NCI-H774 (cell line): ENCODE measurements at places on chromosomes 4 and X.

DNA sequence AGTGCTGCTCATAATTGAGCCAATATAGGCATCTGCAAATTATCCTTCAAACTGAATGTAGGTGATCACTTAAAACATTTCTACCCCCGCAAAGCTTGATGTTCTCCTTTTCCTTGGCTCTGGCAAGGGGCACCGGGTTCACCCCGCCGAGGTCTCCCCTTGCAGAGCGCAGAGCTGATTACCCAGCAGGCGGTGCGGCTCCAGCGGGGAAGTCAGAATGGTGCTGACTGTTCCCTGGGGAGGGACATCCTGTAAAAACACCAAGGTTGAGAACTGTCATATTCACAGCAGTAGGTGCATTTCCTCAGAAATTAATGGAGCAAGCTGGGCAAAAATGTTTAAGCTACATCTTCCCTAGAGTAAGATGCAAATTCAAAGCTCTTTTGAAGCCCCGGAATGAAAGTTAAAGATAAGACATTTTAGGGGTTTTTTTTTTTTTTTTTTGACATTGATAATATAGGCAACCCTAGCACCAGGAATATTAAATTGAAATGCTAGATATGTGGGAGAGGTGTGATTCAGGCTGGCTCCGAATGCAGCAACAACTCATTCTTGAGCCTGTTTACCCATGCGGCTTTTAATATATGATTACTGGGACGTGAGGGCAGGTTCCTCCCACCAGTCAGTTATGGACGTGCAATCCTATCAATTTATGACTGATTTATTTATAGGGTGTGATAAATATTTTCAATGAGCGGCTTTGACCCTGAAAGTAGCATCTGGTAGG lies 767.3 kb upstream of the TENM3 start:
- no peak for DNase-seq

DNA sequence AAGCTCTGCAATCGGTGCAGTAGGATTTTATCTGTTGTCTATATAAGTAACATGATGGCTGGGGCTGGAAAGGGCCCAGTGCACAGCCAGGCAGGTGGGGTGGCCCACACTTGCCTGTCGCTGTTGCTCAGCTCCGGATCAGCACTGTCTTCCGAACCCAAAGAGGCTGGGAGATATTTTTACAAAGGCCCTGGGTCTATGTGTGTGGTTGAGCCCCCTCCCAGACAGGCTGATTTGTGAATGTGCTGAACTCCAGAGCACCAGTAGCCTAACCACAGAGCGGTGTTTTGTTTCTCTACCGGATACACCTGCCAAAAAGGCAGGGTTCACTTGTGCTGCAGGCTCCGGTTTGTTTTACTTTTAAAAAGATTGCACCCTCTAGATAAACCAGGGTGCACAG lies 33.5 kb upstream of the CHRNA9 start:
- DNase-seq: no peak

DNA sequence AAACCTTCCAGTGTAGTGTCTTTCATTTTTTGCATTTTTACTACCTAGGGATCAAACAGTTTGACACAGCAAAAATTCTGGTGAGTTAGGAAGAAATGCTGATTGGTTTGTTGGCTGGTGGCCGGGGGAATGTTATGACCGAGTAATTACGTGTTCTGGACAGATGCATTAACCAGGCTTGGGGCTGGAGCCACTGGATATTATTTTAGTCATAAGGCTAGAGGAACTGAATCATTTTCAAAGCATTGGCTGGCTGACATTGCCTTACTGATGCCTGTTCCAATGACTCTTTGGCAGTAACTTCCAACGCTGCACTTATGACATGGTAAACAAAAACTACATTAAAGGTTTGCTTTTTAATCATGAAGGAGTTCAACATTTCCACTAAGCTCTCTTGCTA lies 84.6 kb downstream of the FBXO8 start:
- DNase-seq: no peak

- DNase-seq: no peak
Observed at GRCh38 chr4:109554971-109555370, 5.1 kb upstream of the MCUB start.

DNA sequence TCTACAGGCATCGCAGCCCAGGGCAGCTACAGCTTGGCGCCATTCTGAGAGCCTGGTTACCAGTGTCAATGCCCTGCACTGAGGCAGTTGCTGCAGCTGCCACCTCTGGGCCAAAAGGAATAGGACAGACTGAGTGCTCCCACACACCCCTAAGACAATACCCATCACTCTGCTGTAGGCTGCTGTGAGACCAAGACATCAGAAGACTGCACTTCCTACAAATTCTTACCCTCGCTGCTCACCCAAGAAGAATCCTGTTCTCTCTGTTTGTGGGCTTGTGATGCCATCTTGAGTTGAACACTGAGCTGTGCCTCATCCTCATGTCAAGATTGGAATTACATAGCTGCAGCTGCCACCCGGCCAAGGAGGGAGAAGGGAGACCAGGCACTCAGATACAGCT lies 1847.0 kb upstream of the PCDH10 start:
- no peak for DNase-seq

DNA sequence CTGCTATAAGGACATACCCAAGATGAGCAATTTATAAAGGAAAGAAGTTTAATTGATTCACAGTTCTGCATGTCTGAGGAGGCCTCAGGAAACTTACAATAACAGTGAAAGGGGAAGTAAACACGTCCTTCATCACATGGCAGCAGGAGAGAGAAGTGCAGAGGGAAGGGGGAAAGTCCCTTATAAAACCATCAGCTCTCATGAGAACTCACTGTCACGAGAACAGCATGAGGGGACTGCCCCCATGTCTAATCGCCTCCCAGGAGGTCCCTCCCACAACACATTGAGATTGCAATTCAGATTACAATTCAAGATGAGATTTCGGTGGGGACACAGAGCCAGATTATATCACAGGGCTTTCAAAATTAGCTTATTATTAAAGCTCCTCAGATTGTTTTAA lies 209.5 kb upstream of the PPP3CA start:
- DNase-seq: no peak

DNA sequence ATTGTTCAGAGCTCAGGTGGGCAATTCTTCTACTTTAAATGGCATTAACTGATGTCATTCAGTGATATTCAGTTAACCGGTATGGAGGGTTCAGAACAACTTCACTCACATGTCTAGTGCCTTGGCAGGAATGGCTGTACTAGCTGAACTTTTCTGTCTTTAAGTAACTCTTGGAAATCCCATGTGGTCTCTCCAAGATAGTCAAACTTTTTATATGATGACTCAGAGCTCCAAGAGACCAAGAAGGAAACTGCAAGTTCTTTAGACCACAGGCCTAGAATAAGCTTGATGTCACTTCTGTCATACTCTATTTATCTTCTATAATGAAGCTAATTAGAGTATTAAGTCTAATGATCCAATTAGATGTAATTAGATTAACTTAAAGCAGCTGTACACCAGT lies 24.9 kb downstream of the LHFPL1 start:
- DNase-seq: no peak

DNA sequence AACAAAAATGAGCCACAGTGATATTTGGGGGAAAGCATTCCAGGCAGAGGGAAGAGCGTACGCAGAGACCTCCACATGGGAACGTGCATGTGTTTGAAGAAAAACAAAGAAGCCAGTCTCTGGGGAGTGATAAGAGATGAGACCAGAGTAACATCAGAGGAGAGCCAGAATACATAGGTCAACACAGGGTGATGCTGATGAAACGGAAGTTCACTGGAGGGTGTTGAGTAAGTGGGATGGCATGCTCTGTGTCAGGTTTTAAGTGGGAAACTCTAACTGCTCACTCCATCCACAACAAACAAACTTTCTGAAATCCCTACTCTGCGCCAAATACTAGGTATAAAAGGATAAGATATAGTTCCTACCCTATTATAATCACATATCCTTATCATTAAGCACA lies 110.0 kb downstream of the ARHGAP6 start:
- DNase-seq: no peak

- DNase-seq: no peak
Observed at GRCh38 chr4:146949559-146949958, 3.9 kb upstream of the TTC29 start.

DNA sequence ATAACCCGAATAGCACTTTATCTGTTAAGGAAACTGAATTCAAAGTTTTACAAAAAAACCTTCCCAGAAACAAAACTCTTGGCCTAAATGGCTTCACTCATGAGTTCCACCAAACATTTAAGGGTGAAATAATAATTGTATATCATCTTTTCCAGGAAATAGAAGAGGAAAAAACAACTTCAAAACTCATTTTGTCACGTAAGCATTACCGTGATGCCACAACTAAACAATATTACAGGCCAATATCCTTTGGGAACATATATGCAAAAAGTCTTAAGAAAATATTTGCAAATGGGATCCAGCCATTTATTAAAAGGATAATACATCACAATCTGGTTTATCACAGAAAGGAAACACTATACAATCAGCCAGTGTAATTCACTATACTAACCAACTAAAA lies 130.1 kb upstream of the MAB21L2 start:
- DNase-seq: no peak

- DNase-seq: no peak
Observed at GRCh38 chr4:79913581-79913980, 159.4 kb downstream of the ANTXR2 start.

- no peak for DNase-seq
Observed at GRCh38 chr4:112377171-112377570, 80.0 kb downstream of the ALPK1 start.

- no peak for DNase-seq
Observed at GRCh38 chrX:96909291-96909690, 25.6 kb downstream of the RPA4 start.

DNA sequence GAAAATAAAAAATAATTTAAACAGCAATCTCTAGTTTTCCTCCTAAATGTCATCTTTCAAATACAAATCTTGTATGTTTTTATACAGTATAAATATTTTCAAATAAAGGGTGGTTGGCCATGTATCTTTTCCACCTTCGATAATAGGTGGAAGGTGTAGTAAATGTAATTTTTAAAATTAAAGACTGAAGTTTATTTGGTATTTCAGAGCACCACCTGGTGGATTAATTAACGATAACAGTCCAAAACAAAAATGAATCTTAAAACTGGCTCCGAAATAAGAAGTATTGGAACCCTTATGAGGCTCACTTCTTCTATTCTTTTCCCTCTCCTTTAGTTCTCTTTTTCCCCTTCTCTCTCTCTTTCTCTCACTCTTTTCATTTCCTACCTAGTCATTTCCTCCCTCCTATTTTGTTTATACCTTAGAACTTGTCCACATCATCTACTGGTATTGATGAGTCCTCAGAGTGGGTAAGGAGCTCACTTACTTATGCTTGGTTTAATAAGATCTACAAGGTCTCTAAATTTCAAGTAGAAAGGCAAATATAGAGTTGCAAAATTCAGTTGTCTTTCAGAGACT lies 82.9 kb upstream of the EXOC1L start:
- DNase-seq: no peak

GRCh38 chr4:146329050-146329716 lies 114.8 kb downstream of the REELD1 start:
- DNase-seq: no peak

GRCh38 chr4:182717788-182718583 lies 199.2 kb downstream of the DCTD start:
- no peak for DNase-seq

- no peak for DNase-seq
Observed at GRCh38 chr4:67918428-67918827, 34.6 kb upstream of the TMPRSS11D start.

DNA sequence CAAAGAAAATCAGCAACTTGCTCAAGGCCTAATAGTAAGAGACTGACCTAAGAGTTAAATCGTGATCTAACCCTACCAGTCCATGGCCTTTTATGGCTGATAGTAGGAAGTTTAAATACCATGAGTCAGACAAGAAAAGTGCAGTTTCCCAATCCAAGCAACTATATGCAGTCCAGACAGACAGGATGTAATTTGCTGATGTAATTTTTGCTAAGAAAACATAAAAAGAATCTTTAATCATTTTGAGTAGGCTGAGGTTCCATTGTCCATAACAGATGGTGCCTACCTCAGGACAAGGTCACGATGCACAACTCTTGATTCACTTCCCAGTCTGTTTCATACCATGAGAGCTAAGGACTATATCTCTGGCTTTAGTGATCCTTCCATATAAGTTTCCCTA lies 317.5 kb upstream of the GRIA3 start:
- DNase-seq: no peak

GRCh38 chrX:1584237-1585011 lies 7.0 kb upstream of the AKAP17A start:
- no peak for DNase-seq

GRCh38 chrX:23838953-23839352 lies 56.0 kb downstream of the SAT1 start:
- no peak for DNase-seq

GRCh38 chr4:183765251-183765911 lies 106.3 kb downstream of the TRAPPC11 start:
- DNase-seq: no peak

DNA sequence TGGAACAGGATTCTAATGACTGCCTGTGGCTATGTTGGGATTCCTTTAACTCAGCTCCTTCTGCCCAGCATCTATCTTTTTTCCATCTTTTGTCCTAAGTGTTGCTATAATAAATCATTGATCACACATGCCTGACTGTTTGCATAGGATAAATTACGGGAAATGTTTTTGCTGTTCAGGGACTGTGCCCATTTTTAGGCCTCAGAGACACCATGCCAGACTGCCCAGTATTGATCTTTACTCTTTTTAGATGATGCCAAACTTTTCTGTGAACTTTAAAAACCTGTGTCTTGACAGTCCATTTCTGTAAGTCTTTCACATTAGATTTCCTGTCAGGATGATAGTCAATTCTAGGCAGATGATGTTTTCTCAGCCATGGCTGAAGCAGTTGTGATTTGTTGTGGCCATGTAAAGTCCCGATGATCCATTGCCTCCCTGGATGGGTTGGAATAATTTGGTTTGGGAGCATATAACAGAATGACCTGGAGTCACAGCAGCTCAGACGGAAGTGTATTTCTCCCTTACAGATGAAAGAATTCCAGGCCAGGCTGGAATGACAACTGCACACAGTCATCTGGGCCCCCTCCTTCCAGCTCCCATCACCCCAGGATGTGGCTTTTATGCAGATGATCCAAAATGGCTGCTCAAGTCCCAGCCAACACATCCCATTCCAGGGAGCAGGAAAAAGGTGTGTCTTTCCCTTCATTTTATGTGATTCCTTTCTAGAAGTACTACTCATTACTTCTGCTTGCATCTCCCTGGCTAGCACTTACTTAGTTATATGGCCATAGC lies 3.4 kb downstream of the HTT-AS start:
- DNase-seq: no peak

DNA sequence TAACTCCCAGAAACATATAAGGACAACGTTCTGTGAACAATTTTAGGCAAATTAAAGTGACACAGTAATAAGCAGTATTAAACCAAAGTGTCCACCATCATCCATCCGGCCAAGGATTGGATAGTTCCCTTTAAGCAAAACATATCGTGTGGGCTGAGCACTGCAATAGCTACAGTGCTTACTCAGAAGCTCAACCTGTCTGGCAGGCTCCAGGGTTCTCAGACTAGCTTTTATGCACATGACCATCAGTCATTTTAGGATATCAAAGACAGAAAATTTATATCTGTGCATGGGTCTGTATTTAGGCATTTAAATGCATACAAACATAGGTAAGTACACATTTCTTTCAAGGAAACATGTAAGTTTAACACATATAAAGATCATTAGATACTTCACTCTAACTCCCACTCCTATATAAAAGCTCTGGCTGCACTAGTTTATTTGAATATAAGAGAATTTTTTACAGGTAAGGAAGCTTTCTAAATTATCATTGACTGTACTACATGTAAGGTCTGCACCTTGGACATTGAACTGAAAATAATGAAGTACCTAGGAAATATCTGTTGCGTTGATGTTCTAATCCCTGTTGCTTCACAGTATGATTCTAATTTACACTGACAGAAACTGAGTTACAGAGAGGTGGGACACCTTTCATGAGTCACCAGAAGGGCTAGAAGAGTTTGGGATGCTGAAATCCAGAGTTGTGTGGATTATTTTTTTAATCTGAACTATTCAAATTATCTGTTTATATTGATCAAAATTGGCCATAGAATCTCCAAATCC lies 67.6 kb downstream of the ELOVL6 start:
- no peak for DNase-seq
